ENCODE measurements at places on chromosomes 7 and 10. TPM values are rescaled to one million over a fixed set of nuclear protein-coding genes. Genes with fewer than 3 reads are reported as not detected.

The NPY gene
- total RNA-seq, result not detected

The STEAP2 gene
- total RNA-seq, result 4.3 TPM

The OGDHL gene
- 16.6 TPM for total RNA-seq

The CYP2E1 gene
- 9.6 TPM for total RNA-seq

The LIPF gene
- total RNA-seq, result 2.3 TPM

The PON1 gene
- total RNA-seq, result 1.2 TPM

The COL28A1 gene
- total RNA-seq, result 8.7 TPM

The GOLGA7B gene
- total RNA-seq, result 1.1 TPM

DNA sequence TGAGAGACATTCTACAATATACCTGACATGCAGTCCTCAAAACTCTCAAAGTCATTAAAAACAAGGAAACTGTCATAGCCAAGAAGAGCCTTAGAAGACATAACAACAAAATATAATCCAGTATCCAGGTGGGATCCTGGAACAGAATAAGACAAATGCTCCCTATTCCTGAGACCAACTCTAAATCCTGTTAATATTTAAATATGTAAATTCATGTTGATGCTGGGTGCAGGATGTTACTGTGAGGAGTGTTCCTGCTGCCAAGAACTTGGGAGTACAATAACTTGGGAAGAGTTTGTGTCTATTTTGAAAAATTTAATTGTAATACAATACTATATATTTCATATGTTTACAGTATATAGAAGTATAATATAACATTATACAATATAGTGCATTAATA lies 61.0 kb downstream of the FAS start:
- H3K36me3 ChIP-seq, result no peaks in the 10 kb centered on the region
- DNase-seq, result no peak
- H3K27me3 ChIP-seq, result no peaks in the 10 kb centered on the region
- H3K4me1 ChIP-seq, result no peaks in the 10 kb centered on the region
- no peak overlapping the region for H3K27ac ChIP-seq

GRCh38 chr10:50788951-50789945 lies 49.5 kb downstream of the ASAH2B start:
- no peak overlapping the region for H3K27ac ChIP-seq
- H3K4me1 ChIP-seq, result no peaks in the 10 kb centered on the region
- no peaks in the 10 kb centered on the region for H3K36me3 ChIP-seq
- DNase-seq, result no peak
- H3K27me3 ChIP-seq, result no peaks in the 10 kb centered on the region

DNA sequence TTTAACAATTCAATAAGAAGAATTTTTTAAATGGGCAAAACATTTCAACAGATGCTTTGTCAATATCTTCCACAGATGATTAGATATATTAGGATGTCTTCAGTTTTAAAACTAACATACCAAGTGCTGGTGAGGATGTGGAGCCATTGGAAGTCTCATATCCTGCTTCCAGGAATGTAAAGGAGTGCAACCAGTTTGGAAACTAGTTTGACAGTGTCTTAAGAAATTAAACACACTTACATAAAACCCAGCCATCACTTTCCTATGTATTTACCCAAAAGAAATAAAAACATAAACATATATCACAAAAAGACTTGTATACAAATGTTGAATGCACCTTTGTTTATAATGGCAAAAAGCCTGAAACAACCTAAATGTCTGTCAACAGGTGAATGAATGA lies 13.3 kb upstream of the AGK start:
- H3K36me3 ChIP-seq, result no peaks in the 10 kb centered on the region
- no peak overlapping the region for H3K27ac ChIP-seq
- no peak for DNase-seq
- H3K27me3 ChIP-seq, result no peaks in the 10 kb centered on the region

DNA sequence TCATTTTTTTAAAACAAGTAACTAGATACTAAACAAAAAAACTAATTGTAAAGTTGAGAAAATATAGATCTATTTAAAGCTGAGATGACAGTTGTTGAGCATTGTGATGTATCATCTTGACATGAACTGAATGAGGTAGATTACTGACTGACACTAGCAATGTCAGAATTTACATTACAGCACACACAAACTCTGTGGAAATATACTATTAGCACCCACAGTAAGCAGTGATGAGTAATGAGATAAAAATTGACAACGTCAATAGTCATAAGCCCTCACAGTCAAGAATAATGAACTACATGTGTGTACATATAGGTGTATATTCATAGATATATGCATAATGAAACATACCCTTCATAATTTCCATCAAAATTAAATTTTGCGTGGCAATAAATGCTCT lies 368.4 kb downstream of the TFEC start:
- no peak for DNase-seq
- H3K27me3 ChIP-seq, result no peaks in the 10 kb centered on the region
- H3K4me3 ChIP-seq, result no peak overlapping the region
- no peaks in the 10 kb centered on the region for H3K4me1 ChIP-seq

- H3K27me3 ChIP-seq, result no peaks in the 10 kb centered on the region
- no peak for DNase-seq
- H3K4me1 ChIP-seq, result peaks cover 10% of the 10 kb centered on the region
- H3K4me3 ChIP-seq, result no peak overlapping the region
Observed at GRCh38 chr10:15253951-15254807, 85.7 kb upstream of the NMT2 start.

- no peak overlapping the region for H3K4me3 ChIP-seq
- no peaks in the 10 kb centered on the region for H3K36me3 ChIP-seq
- H3K4me1 ChIP-seq, result no peaks in the 10 kb centered on the region
- H3K27ac ChIP-seq, result no peak overlapping the region
- peak; percentile 91 for DNase-seq
Observed at GRCh38 chr10:122565766-122566206, 5.2 kb downstream of the DMBT1 start.

DNA sequence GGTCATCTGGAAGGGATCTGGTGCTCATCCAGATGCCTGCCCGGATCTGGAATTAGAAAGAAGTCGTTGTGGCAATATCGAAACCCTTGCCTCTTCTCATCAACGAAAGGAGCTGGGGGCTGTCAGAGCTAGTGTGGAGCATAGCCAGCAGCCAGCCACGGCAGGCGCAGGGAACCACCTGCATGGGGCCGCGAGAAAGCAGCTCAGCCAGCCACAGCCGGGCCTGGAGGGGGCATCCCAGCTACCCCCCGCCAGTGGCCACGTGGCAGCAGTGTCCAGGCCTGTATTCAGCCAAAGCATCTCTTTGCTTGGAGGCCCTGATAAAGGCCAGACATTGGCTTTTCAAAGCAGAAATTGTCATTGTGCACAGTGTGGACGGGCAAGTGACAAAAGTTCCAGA lies 19.1 kb downstream of the GPR26 start:
- no peaks in the 10 kb centered on the region for H3K36me3 ChIP-seq
- DNase-seq, result no peak
- H3K27ac ChIP-seq, result no peak overlapping the region

- H3K27ac ChIP-seq, result no peak overlapping the region
- H3K4me3 ChIP-seq, result no peak overlapping the region
- DNase-seq, result no peak
- H3K4me1 ChIP-seq, result no peaks in the 10 kb centered on the region
Observed at GRCh38 chr7:371779-372545, 82.0 kb downstream of the FOXL3 start.

DNA sequence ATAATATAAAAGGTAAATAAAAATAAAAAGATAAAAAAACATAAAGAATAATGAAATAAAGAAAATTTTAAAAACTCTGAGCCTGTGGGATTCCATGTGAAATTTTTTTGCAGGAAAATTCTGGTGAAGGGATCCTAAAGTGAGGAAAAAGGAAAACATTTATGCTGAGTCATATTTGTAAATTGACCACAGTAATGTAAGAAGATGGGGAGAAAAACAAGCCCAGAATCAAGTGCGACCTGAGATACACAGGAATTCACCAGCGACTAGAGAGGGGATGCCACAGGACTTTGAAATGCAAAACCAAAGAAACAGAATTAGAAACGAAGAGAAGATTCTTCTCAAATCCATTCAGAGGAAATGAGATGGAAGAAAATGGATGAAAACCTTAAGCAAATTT lies 133.8 kb upstream of the PFKP start:
- H3K4me3 ChIP-seq, result no peak overlapping the region
- DNase-seq, result no peak
- no peak overlapping the region for H3K27ac ChIP-seq
- no peaks in the 10 kb centered on the region for H3K27me3 ChIP-seq

GRCh38 chr10:110513949-110514348 lies 16.2 kb downstream of the DUSP5 start:
- H3K4me1 ChIP-seq, result no peaks in the 10 kb centered on the region
- DNase-seq, result no peak
- H3K27me3 ChIP-seq, result no peaks in the 10 kb centered on the region
- H3K27ac ChIP-seq, result no peak overlapping the region

GRCh38 chr10:86258941-86259340 lies 107.7 kb downstream of the GRID1 start:
- no peak for DNase-seq
- no peak overlapping the region for H3K4me3 ChIP-seq
- H3K4me1 ChIP-seq, result peaks cover 6% of the 10 kb centered on the region
- H3K27me3 ChIP-seq, result no peaks in the 10 kb centered on the region

DNA sequence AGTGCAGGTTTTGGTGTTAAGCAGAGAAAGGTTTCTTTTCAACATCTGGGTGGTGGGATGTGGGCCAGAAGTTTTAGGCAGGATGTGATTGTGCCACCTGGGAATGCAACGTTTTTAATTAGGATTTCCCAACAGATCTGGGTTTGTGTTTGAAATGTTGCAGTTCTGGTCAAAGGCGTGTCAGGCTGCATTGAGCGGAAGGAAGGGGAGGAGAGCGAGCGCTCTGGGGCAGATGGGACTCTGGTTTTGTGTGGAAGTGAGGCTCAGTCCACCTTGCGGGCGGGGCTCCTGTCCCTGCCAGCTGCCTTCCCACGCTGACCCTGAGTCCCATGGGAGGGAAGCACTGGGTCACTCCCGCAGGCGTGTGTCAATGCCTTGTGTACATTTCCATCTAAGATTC lies 767.7 kb downstream of the KCNMA1 start:
- no peak for DNase-seq
- H3K27ac ChIP-seq, result no peak overlapping the region
- no peaks in the 10 kb centered on the region for H3K36me3 ChIP-seq
- no peaks in the 10 kb centered on the region for H3K27me3 ChIP-seq

GRCh38 chr7:13442226-13442625 lies 547.2 kb downstream of the ETV1 start:
- no peaks in the 10 kb centered on the region for H3K4me1 ChIP-seq
- no peak overlapping the region for H3K4me3 ChIP-seq
- H3K27me3 ChIP-seq, result no peaks in the 10 kb centered on the region
- H3K27ac ChIP-seq, result no peak overlapping the region

DNA sequence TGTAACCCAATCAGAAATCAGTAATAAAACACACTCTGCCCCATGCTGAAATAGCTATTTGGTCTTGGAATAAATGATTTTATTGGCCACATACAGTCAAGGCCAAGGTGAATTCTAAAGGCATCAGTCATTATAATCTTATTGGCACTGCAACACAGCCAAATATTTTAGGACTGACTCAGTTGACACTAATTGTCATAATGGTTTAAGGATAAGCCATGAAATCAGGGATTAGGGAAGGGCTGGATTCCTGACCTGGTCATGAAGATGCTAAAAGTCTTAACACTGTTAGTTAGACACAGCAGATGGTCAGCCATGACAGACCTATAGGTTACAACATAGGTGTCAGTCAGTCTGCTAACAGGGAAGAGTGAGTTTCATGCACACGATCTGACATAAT lies 330.3 kb upstream of the NPSR1 start:
- H3K27me3 ChIP-seq, result no peaks in the 10 kb centered on the region
- no peaks in the 10 kb centered on the region for H3K36me3 ChIP-seq
- no peaks in the 10 kb centered on the region for H3K4me1 ChIP-seq
- no peak for DNase-seq

GRCh38 chr7:139854803-139855497 lies 25.9 kb downstream of the TBXAS1 start:
- DNase-seq, result no peak
- H3K36me3 ChIP-seq, result no peaks in the 10 kb centered on the region
- peaks cover 4% of the 10 kb centered on the region for H3K4me1 ChIP-seq
- no peaks in the 10 kb centered on the region for H3K27me3 ChIP-seq
- no peak overlapping the region for H3K4me3 ChIP-seq
- no peak overlapping the region for H3K27ac ChIP-seq

- no peak for DNase-seq
- no peaks in the 10 kb centered on the region for H3K4me1 ChIP-seq
- no peaks in the 10 kb centered on the region for H3K27me3 ChIP-seq
- H3K27ac ChIP-seq, result no peak overlapping the region
Observed at GRCh38 chr10:21160116-21160515, 263.0 kb upstream of the NEBL start.

DNA sequence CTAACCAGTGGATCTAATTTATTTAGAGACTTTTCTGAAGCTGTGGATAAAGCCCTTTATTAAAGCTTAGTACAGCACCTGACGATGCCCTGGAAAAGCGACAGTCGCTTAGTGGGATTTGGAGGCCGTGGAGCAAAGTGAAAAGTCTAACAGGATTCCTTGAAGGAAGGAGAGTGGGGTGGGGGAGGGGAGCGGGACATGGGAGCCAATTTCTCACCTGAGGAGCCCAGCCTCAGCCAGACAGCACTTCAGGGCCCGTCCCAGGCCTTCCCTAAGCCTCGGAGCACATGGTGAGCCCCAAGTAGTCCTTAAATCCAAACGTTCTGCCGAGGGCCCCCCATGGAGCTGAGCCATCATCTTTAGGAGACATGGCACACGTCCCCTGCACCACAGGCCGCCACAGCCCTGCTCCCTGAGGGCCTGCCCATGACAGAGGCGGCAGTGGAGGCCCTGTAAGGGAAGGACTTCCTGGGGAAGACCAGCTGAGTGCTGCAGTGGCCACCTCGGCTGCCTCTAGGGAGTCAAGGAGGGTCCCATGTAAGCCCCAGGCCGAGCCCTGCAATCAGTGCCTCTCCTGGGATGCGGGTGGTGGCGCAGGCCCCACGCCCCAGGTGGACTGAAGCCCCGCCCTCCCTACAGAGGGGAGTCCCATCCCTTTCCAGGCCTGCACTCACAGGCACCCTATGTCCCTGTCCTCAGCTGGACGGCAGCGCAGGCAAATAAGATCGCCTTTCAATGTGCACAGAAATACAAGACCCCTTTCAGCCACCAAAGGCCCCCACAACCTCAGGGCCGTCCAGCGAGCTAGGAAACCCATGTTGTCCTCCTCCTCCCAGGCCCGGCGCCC lies 187.0 kb downstream of the MAD1L1 start:
- H3K4me1 ChIP-seq, result no peaks in the 10 kb centered on the region
- H3K36me3 ChIP-seq, result no peaks in the 10 kb centered on the region
- no peaks in the 10 kb centered on the region for H3K27me3 ChIP-seq
- H3K4me3 ChIP-seq, result no peak overlapping the region
- DNase-seq, result no peak
- no peak overlapping the region for H3K27ac ChIP-seq

GRCh38 chr7:133576612-133577168 lies 323.8 kb downstream of the EXOC4 start:
- H3K4me1 ChIP-seq, result no peaks in the 10 kb centered on the region
- no peak overlapping the region for H3K27ac ChIP-seq
- H3K27me3 ChIP-seq, result no peaks in the 10 kb centered on the region
- DNase-seq, result no peak

GRCh38 chr10:73886085-73886529 lies 11.8 kb upstream of the CAMK2G start:
- DNase-seq, result peak; percentile 81
- no peak overlapping the region for H3K27ac ChIP-seq
- H3K27me3 ChIP-seq, result no peaks in the 10 kb centered on the region
- H3K4me3 ChIP-seq, result no peak overlapping the region
- no peaks in the 10 kb centered on the region for H3K36me3 ChIP-seq

- H3K36me3 ChIP-seq, result no peaks in the 10 kb centered on the region
- no peaks in the 10 kb centered on the region for H3K27me3 ChIP-seq
- no peak for DNase-seq
- H3K4me1 ChIP-seq, result no peaks in the 10 kb centered on the region
- H3K27ac ChIP-seq, result no peak overlapping the region
- H3K4me3 ChIP-seq, result no peak overlapping the region
Observed at GRCh38 chr7:92694211-92694610, 104.0 kb upstream of the FAM133B start.

- H3K36me3 ChIP-seq, result no peaks in the 10 kb centered on the region
- no peak overlapping the region for H3K27ac ChIP-seq
- H3K4me1 ChIP-seq, result no peaks in the 10 kb centered on the region
- no peak for DNase-seq
Observed at GRCh38 chr7:72176875-72177274, 235.3 kb downstream of the CALN1 start.

All from testis (tissue), 5 donors.